Hematopoietic multipotent progenitor cell treated with erythropoietin and hydrocortisone succinate and interleukin-3 and kit ligand, for 6 days (in vitro differentiated cells): ENCODE measurements at places on chromosomes 2 and 18.

- peak; percentile 70 for DNase-seq
Measured at GRCh38 chr2:8314063-8314462, 367.8 kb upstream of the ID2 start.

DNA sequence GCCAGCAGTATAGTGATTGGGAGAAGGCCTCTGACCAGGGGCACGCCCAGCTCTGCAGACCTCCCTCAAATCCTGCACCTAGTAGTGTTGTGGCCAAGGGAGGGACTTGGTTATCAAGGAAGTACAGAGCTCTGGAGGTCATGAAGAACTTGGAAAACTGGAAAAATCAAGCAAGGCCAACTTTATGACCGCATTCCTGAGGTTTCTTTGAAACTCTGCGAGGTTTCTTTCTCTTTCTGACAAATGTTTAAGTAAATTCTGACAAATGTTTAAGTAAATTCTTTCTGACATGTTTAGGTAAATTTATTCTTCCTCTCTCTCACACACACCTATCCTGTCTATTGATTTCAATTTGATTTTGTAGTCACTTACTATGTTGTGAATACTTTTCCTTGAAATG is 31.0 kb downstream of the CLIP4 start:
- DNase-seq: no peak

GRCh38 chr18:29071869-29072268 is 894.9 kb upstream of the CDH2 start:
- no peak for DNase-seq

GRCh38 chr2:205580212-205580987 is 101.9 kb upstream of the NRP2 start:
- no peak for DNase-seq

GRCh38 chr2:134582547-134582899 is 136.3 kb downstream of the TMEM163 start:
- no peak for DNase-seq

GRCh38 chr18:62577765-62578164 is 54.9 kb downstream of the ZCCHC2 start:
- DNase-seq: no peak

- DNase-seq: no peak
Measured at GRCh38 chr2:96386470-96386869, 50.9 kb downstream of the NCAPH start.

GRCh38 chr18:60411715-60412114 is 39.1 kb upstream of the MC4R start:
- peak; percentile 10 for DNase-seq

DNA sequence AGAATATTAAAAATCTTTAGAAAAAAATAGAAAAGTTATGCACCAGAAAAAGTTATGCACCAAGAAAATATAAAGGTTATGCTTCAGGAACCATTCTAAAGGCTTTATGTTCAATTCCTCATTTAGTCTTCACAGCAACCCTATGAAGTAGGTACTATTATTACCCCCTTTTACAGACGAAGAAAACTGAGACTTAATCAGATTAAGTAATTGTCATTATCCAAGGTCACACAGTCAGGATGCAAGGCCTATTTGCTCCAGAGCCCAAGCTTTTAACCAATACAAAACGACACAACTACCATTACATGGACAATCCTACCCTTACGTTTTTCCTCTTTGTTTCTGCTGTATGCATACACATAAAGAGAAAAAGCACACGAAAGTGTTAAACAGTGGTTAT is 5.0 kb downstream of the INO80D start:
- no peak for DNase-seq

- DNase-seq: no peak
Measured at GRCh38 chr2:238506371-238507068, 79.8 kb downstream of the ASB1 start.

- DNase-seq: no peak
Measured at GRCh38 chr2:6337472-6337820, 528.3 kb downstream of the CMPK2 start.

DNA sequence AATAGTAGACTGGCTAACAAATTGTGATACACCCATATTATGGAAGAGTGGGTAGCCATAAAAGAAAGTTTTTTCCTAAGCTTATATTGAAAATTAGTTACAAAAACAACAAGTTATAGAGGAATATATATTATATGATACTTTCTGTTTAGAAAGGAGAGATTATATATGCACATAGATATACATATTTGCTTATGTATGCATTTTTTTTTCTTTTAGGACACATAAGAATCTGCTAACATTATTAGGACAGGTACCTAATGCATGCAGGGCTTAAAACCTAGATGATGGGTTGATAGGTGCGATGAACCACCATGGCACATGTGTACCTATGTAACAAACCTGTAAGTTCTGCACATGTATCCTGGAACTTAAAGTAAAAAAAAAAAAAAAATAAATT is 179.6 kb upstream of the KCNJ3 start:
- no peak for DNase-seq

GRCh38 chr2:239539776-239540100 is 138.9 kb upstream of the HDAC4 start:
- DNase-seq: no peak

GRCh38 chr18:44823286-44823685 is 142.6 kb downstream of the SETBP1 start:
- DNase-seq: no peak

- no peak for DNase-seq
Measured at GRCh38 chr2:201515573-201516246, 64.2 kb downstream of the STRADB start.

DNA sequence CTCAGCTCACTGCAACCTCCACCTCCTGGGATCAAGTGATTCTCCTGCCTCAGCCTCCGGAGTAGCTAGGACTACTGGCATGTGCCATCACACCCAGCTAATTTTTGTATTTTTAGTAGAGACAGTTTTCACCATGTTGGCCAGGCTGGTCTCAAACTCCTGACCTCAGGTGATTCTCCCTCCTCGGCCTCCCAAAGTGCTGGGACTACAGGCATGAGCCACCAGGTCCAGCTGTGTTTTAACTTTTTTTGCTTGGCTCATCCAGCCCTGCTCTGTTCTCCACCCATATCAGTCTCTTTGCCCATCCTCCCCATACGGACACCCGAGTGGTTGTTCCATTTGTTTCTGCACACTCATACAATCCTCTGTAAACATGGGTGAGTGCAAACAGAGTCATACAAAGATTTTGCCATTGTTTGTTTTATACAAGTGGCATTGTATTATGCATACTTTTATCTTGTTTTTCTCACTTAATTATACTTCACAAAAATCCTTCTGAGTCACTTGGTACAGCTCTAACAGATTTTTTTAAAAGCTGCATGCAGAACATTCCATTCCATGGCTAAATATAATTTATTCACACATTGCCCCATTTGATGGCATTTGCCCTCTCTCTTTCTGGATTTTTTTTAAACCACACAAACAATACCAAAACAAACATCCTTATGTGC is 5.3 kb downstream of the APOB start:
- no peak for DNase-seq

DNA sequence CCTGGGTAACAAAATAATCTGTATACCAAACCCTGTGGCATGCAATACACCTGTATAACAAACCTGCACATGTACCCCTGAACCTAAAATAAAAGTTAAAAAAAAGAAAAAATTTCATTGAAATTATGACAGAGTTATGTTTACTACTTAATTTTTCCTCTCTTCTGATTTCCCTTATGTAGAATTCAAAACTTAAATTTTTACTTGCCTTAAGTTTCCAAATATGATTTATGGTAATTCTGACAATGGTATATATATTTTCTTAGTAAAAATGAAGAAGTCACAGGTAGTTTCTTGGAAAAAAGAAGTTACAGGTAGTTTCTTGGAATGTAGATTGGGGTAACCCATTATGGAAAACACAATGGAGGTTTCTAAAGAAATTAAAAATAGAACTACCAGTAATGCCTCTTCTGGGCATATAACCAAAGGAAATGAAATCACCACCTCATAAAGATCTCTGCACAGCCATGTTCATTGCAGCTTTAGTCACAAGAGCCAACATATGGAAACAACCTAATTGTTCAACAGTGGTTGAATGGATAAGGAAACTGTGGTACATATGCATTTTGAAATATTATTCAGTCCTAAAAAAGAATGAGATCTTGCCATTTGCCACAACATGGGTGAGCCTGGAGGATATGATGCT is 164.9 kb downstream of the BABAM2 start:
- DNase-seq: no peak

DNA sequence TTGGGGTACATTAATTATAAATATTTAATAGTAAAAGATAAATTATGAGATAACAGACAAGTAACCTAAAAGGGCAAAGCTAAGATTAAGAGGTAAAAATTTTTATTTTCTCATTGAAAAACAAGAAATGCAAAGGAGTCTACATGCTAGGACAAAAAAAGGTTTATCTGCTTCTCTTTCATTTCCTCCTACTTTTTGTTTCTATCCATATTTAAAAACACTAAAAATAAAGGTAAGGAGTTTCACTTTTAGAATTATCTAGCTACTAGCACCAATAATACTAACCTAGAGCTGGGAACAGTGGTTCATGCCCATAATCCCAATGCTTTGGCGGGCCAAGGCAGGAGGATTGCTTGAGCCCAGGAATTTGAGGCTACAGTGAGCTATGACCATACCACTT is 1551.7 kb upstream of the SLC39A10 start:
- no peak for DNase-seq

GRCh38 chr18:59988098-59988706 is 88.4 kb downstream of the PMAIP1 start:
- peak; percentile 66 for DNase-seq

GRCh38 chr2:96091141-96091710 is 25.1 kb downstream of the ADRA2B start:
- DNase-seq: no peak

- no peak for DNase-seq
Measured at GRCh38 chr2:201579536-201579935, 63.8 kb downstream of the TMEM237 start.

DNA sequence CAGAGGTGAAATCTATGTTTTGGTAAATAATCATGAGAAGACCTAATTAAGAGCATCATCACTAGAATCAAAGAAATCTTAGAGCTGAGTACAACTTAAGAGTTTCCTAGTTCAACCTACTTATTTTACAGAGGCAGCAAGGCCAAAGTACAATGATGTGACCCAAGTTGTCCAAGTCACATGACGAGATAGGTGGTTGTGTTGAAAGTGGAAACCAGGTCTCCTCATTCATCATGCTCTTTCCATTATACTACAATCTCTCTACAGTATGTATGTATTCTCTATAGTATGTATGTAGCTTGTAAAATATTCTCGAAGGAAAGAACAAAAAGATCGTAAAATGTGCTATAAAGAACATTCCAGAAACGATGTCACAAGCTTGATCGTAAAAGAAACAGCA is 895.0 kb upstream of the FSHR start:
- DNase-seq: no peak

- no peak for DNase-seq
Measured at GRCh38 chr2:173424886-173425285, 70.2 kb downstream of the CDCA7 start.

DNA sequence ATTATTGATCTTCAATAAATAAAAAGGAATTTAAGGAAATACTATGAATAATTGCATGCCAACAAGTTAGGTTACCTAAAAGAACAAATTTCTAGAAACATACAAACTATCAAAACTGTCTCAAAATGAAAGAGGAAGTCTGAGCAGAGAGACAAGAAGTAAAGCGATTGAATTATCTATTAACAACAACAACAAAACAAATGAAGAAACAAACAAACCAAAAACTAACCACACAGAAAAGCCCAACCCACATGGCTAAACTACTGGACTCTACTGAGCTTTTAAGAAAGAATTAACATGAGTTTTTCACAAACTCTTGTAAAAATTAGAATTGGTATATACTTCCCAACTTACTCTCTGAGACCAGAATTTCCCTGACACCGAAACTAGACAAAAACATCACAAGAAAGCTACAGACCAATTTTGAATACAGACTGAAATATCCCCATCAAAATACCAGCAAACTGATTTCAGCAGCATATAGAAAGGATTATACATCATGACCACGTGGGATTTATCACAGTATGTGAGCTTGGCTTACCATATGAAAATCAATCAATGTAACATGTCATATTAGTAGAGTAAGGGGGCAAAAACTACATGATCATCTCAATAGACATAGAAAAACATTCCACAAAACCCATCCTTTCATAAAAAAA is 16.6 kb upstream of the GALNT1 start:
- DNase-seq: no peak

DNA sequence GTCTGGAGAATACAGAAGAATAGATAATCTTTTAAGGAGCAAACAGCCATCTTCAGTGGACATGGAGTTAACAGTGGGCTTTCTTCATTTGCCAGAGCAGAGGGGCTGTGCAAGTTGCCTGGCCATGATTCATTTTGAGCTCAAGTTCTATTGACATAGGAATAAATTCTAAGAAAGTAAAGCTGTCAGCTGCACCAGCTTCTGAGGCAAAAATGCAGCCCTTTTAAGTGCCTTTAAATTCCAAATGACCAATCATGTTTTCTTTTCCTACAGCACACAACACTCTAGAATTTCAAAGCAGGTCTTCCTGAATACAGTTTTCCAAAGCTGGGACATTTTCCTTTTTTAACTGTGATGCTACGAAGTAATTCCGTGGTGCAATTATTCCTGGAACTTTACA is 246.4 kb upstream of the NT5C1B start:
- DNase-seq: no peak

DNA sequence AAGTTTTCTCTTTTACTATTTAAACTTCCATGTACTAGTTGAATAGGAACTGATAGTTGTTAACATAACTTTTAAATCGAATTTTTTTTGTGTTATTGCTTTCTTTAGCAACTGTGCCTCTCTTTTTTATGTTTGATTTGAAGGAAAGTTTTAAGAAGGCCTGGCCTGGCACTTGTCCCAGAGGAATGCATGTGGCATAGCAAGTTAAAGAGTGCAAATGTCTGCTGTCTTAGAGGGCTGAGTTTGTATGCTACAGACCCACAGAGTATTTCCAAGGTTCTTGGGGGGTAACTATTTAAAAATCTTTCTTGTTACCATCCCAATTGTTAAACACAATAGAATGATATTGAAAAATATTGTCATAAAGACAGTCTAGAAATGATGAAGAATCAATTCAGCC is 47.0 kb downstream of the MTCL1 start:
- DNase-seq: no peak

DNA sequence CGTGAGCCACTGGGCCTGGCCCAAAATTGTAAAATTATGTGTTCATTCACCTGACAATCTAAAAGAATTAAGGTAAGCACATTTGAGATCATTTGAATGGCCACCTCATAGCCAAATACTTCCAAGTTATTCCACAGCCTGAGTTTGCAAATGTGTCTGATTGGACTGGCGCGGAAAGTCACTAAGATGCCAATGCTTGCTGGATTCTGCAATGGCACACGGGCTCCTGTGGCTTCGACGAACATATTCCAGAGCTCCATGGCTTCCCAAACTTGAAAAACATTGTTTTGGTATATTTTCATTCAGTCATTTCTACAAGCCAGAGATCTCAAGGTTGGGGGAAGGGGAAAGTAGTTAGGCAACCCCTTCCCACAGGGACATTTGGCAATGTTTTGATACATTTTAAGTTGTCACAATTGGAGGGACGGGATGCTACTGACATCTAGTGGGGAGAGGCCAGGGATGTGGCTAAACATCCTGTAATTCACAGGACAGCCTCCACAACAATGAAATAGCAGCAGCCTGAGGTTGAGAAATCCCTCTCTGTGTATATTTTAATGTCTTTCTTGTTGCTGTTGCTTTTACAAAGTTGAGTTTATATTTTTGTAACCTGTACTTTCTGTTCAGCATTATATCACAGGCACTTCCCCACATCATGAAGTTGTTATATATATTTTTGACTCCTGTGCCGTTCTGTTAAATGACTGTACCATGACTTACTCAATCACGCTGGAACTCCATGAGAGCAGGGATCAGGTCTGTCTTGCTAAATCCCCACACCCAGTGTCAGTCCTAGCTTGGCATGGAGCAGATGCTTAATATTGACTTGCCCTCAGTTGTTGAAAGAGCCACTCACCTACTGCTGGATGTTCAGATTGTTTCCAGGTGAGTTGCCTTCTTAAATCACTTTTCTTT is 56.9 kb downstream of the COL4A4 start:
- DNase-seq: peak; percentile 76
